Natural killer cell treated with Interleukin-12 subunit alpha and Interleukin-12 subunit beta and Interleukin-15 and Interleukin-18, amount 100 ng/mL, for 72 hours (primary cell): ENCODE measurements at places on chromosomes 13 and 19.
A peak's percentile ranks its signal among the peaks of the same experiment; 100 is the strongest.

DNA sequence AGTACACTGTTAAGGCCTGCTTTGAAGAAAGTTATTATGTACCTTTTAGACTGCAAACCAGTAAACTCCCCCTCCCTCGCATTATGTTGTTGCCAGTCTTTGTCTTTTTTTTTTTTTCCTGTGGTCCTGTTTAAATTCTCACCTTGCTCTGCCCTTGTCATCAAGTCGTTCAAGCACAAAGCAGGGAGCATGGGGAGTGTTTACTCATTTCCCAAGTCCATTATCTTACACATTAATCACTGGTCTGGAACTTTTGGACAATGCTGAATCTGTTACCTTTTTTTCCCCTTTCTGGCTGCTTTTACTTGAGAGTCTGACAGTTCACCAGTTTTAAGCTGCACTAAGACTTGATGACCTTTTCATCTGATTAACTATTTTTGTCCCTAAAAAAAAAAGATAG lies 108.2 kb downstream of the DACH1 start:
- no peak overlapping the region for H3K27ac ChIP-seq
- no peaks in the 10 kb centered on the region for H3K36me3 ChIP-seq
- no peak overlapping the region for H3K4me3 ChIP-seq
- H3K27me3 ChIP-seq = no peaks in the 10 kb centered on the region

DNA sequence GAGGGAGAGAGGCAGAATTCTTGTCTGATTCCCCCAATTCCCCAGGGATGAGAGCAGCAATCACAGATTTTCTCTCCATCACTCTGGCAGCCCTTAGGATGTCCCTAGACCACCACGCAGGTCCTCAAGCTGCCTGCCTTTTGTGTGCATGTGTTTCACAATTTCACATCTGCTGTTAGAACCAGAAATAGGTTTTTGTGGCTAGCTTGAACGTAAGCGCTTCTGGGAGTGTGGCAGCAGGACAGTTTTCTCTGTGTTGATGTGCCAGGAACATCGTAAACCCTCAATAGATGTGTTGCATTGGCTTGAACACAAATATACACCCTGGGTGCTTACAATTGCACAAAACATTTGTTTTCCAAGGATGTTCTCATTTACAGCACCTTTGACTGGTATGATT lies 78.8 kb upstream of the TMTC4 start:
- no peak for DNase-seq
- no peaks in the 10 kb centered on the region for H3K4me1 ChIP-seq
- no peak overlapping the region for H3K27ac ChIP-seq
- peaks cover 3% of the 10 kb centered on the region for H3K27me3 ChIP-seq
- H3K4me3 ChIP-seq = no peak overlapping the region

- peaks cover 66% of the 10 kb centered on the region for H3K4me1 ChIP-seq
- H3K4me3 ChIP-seq = peak overlapping the region; percentile 62
- H3K27me3 ChIP-seq = no peaks in the 10 kb centered on the region
- H3K36me3 ChIP-seq = peaks cover 4% of the 10 kb centered on the region
- no peak for DNase-seq
- peak overlapping the region; percentile 6 for H3K27ac ChIP-seq
Observed at GRCh38 chr13:74246487-74246886, 112.3 kb upstream of the KLF12 start.

DNA sequence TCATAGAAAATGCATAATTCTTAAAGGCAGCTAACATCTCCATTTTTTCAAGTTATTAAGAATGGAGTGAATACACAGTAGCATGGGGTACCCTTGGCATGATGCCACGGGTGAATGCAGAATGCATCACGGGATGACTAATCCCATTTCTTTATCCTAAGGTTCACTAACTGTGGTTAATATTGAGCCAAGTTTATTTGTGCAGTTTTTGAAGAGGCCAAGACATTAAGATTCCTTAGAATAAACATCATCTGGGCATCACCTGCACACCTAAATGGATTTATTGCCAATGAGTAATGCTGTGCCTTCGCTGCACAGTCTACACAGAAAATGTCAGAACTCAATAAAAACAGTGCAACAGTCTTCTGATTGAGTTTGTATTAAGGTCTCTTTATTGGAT lies 333.1 kb downstream of the GPC6 start:
- no peak for DNase-seq
- no peaks in the 10 kb centered on the region for H3K27me3 ChIP-seq
- H3K4me3 ChIP-seq = no peak overlapping the region
- no peaks in the 10 kb centered on the region for H3K36me3 ChIP-seq
- H3K4me1 ChIP-seq = no peaks in the 10 kb centered on the region

- no peaks in the 10 kb centered on the region for H3K27me3 ChIP-seq
- DNase-seq = no peak
- no peaks in the 10 kb centered on the region for H3K4me1 ChIP-seq
- no peaks in the 10 kb centered on the region for H3K36me3 ChIP-seq
Observed at GRCh38 chr13:94216476-94216875, 263.0 kb downstream of the DCT start.

DNA sequence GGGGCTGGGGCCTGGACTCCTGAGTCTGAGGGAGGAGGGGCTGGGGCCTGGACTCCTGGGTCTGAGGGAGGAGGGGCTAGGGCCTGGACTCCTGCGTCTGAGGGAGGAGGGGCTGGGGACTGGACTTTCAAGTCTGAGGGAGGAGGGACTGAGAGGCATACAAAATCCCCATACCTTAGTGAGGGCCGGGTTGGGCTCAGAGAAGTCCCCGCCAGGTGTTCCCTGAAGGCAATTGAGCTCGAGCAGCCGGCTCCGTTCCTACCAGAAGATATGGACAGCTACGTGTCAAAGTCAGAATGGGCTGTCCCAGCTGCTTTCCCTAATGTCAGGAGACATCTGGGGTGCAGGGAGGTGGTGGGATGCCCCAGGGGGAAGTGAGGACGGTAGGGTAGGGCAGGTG lies 9.5 kb downstream of the PHLDB3 start:
- peaks cover 3% of the 10 kb centered on the region for H3K4me1 ChIP-seq
- no peaks in the 10 kb centered on the region for H3K27me3 ChIP-seq
- DNase-seq = no peak
- H3K27ac ChIP-seq = no peak overlapping the region

- H3K4me3 ChIP-seq = no peak overlapping the region
- DNase-seq = no peak
- no peaks in the 10 kb centered on the region for H3K36me3 ChIP-seq
Observed at GRCh38 chr13:43285933-43286597, 262.7 kb downstream of the DNAJC15 start.

GRCh38 chr13:50629966-50630365 lies 213.5 kb downstream of the DLEU7 start:
- H3K4me1 ChIP-seq = no peaks in the 10 kb centered on the region
- H3K27me3 ChIP-seq = peaks cover 7% of the 10 kb centered on the region
- H3K27ac ChIP-seq = no peak overlapping the region
- no peaks in the 10 kb centered on the region for H3K36me3 ChIP-seq
- no peak overlapping the region for H3K4me3 ChIP-seq
